Mesothelial cell of epicardium (in vitro differentiated cells): ENCODE measurements at places on chromosomes 4 and X.

- no peak for DNase-seq
- peaks cover 6% of the 10 kb centered on the region for H3K4me1 ChIP-seq
- no peak overlapping the region for H3K4me3 ChIP-seq
- H3K27ac ChIP-seq = peak overlapping the region; percentile 47
Measured at GRCh38 chrX:37644381-37645305, 40.9 kb upstream of the XK start.

- DNase-seq = no peak
- peaks cover 12% of the 10 kb centered on the region for H3K4me1 ChIP-seq
Measured at GRCh38 chr4:26074712-26075430, 160.9 kb downstream of the SMIM20 start.

GRCh38 chr4:972651-973424 lies 531 bp downstream of the DGKQ start:
- H3K4me1 ChIP-seq = no peaks in the 10 kb centered on the region
- H3K36me3 ChIP-seq = no peaks in the 10 kb centered on the region
- no peak for DNase-seq
- peaks cover 21% of the 10 kb centered on the region for H3K27me3 ChIP-seq

DNA sequence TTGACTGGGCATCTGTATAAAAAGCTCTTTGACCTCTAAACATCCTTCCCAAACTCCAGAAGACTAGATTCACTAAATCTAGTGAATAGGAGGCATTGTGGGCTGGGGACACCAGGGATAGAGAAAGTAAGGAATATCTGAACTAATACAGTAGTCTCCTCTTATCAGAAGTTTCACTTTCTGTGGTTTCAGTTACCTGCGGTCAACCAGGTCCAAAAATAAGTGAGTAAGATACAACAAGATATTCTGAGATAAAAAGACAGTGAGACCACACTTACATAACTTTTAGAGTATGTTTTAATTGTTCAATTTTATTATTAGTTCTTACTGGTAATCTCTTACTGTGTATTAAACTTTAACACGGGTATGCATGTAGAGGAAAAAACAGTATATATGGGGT lies 376.5 kb downstream of the HNRNPD start:
- peaks cover 4% of the 10 kb centered on the region for H3K27me3 ChIP-seq
- no peak overlapping the region for H3K27ac ChIP-seq

- H3K36me3 ChIP-seq = no peaks in the 10 kb centered on the region
- peaks cover 46% of the 10 kb centered on the region for H3K27me3 ChIP-seq
- DNase-seq = no peak
- no peak overlapping the region for H3K27ac ChIP-seq
Measured at GRCh38 chr4:84407554-84408407, 91.3 kb downstream of the NKX6-1 start.

DNA sequence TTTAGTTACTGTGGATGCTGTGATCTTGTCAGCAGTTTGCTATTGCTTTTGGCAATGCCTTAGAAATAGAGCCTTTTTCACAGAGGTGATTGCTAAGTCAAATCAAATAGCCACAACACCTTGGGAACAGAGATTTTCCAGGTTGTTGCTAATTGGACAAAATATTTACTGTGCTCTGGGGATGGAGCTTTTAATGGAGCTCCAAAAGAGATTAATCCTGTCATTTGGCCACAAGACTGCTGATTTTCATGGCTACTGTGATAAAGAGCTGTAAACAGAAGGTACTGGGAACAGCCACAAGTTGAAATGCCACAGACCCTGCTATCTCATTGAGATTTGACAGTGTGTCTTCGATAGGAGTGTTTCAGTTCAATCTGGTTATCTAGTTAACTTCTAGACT lies 1715.2 kb upstream of the ADGRL3 start:
- H3K36me3 ChIP-seq = peaks cover 5% of the 10 kb centered on the region
- H3K4me1 ChIP-seq = no peaks in the 10 kb centered on the region
- no peak overlapping the region for H3K4me3 ChIP-seq
- no peak for DNase-seq

DNA sequence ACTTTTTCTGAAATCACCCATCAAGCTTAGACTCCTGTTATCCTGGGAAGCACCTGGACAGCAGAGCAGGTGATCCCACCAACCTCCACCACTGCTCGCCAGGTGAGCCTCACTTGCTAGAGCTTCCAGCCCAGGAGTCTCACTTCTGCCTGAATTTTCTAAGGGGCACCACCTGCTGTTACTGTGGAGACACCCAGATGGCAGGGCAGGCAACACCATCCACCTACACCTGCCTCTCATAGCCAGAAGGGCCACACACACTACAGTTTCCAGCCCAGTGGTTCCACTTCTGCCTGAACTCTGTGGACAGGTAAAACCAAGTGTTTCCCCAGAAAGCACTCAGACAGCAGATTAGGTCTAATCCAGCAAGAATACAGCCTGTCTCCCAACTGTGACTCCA lies 262.0 kb downstream of the ARAP2 start:
- no peak for DNase-seq
- H3K4me1 ChIP-seq = no peaks in the 10 kb centered on the region
- H3K27ac ChIP-seq = no peak overlapping the region
- no peak overlapping the region for H3K4me3 ChIP-seq
- no peaks in the 10 kb centered on the region for H3K27me3 ChIP-seq
- H3K36me3 ChIP-seq = peaks cover under 1% of the 10 kb centered on the region

- H3K4me1 ChIP-seq = peaks cover 3% of the 10 kb centered on the region
- H3K27ac ChIP-seq = no peak overlapping the region
- no peaks in the 10 kb centered on the region for H3K36me3 ChIP-seq
Measured at GRCh38 chrX:26925088-26925487, 538.1 kb downstream of the PPP4R3C start.

GRCh38 chr4:30754021-30754420 lies 33.9 kb downstream of the PCDH7 start:
- H3K27ac ChIP-seq = peak overlapping the region; percentile 82
- peaks cover 8% of the 10 kb centered on the region for H3K36me3 ChIP-seq
- peaks cover 33% of the 10 kb centered on the region for H3K4me1 ChIP-seq
- DNase-seq = no peak

DNA sequence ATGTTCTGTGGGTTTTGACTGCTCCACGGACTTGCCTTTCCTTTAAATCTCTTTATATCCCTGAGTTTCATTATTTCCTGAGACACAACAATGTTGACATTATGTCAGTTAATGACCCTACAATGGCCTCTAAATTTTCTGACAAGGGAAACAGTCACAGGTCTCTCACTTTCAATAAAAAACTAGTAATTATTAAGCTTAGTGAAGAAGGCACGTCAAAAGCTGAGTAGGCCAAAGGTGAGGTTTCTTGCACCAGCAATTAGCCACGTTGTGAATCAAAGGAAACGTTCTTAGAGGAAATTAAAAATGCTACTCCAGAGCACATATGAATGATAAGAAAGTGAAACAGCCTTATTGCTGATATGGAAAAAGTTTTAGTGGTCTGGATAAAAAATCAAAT lies 930.2 kb upstream of the GRID2 start:
- H3K27me3 ChIP-seq = no peaks in the 10 kb centered on the region
- no peak overlapping the region for H3K27ac ChIP-seq
- H3K4me1 ChIP-seq = no peaks in the 10 kb centered on the region
- peaks cover 2% of the 10 kb centered on the region for H3K36me3 ChIP-seq

- peaks cover 18% of the 10 kb centered on the region for H3K4me1 ChIP-seq
- H3K27me3 ChIP-seq = no peaks in the 10 kb centered on the region
- no peak overlapping the region for H3K27ac ChIP-seq
- no peak overlapping the region for H3K4me3 ChIP-seq
- H3K36me3 ChIP-seq = peaks cover 1% of the 10 kb centered on the region
- DNase-seq = no peak
Measured at GRCh38 chr4:4501679-4502078, 40.2 kb downstream of the STX18 start.

DNA sequence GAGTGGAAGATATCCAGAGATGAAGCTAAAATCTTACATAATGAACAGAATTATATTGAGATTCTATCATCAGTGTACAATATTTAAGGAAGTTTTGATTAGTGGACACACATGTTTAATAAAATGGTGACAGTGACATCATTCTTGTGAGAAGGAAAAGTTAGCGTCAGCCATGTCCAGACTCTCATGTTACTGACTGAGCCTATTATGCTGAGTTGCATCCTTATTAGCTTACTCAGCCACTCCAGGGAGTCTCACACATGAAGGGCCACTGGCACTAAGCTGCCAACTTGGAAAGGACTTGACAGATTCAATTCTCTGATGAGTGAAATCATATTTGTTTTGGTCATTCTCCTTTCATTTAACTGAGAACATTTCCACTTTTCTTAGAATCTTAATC lies 170.6 kb downstream of the BANK1 start:
- H3K36me3 ChIP-seq = no peaks in the 10 kb centered on the region
- no peaks in the 10 kb centered on the region for H3K27me3 ChIP-seq
- peaks cover 7% of the 10 kb centered on the region for H3K4me1 ChIP-seq
- no peak for DNase-seq
- H3K27ac ChIP-seq = no peak overlapping the region

- H3K27ac ChIP-seq = peak within 1 kb of the TSS; percentile 62
- H3K4me3 ChIP-seq = peak within 1 kb of the TSS; percentile 46
- no peaks in the 10 kb centered on the region for H3K36me3 ChIP-seq
Measured at GRCh38 chrX:101219116-101219863, at the start of gene DRP2. Gene DRP2 (plus strand): TSS chrX:101219786. CDS start chrX:101231648, 11,862 bp downstream.

DNA sequence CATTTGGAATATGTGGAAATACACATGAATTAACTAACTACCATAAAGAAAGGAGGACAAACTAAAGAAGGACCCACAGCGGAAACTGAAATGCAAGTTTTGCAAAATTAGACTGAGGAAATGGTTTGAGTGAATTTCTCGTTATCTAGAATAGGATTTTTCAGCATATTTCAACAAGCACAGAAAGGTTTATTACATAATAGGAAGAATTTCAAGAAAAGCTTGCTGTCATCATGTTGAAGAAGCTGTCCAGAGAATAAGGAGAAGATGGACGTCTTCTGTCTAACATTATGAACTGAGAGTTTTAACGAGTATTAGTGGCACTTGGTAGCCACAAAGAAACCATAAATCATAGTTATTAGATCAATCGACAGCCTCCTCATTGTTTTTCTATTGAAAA lies 45.0 kb downstream of the TEC start:
- H3K27ac ChIP-seq = no peak overlapping the region
- H3K36me3 ChIP-seq = no peaks in the 10 kb centered on the region
- no peaks in the 10 kb centered on the region for H3K27me3 ChIP-seq
- no peaks in the 10 kb centered on the region for H3K4me1 ChIP-seq
- DNase-seq = no peak

DNA sequence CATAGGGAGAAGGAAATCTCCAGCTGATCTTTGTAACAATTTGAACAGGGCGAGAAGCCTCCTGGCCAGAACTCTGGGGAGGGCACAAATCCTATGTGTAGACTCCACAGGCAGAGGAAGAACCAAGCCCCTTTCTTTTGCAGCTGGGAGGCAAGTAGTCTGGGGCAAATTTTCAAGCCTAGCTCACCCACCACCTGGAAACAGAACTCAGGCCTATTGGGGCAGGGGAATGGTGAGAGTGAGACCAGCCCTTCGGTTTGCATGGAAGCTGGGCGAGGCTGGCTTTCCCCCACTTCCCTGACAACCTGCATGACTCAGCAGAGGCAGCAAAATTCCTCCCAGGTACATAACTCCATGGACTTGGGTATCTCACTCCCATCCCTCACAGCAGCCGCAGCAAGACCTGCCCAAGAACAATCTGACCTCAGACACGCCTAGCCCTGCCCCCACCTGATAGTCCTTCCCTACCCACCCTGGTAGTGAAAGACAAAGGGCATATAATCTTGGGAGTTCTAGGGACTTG lies 138.2 kb downstream of the EMCN start:
- no peak for DNase-seq
- H3K36me3 ChIP-seq = no peaks in the 10 kb centered on the region
- no peak overlapping the region for H3K4me3 ChIP-seq
- H3K27me3 ChIP-seq = no peaks in the 10 kb centered on the region
- no peak overlapping the region for H3K27ac ChIP-seq
- no peaks in the 10 kb centered on the region for H3K4me1 ChIP-seq

DNA sequence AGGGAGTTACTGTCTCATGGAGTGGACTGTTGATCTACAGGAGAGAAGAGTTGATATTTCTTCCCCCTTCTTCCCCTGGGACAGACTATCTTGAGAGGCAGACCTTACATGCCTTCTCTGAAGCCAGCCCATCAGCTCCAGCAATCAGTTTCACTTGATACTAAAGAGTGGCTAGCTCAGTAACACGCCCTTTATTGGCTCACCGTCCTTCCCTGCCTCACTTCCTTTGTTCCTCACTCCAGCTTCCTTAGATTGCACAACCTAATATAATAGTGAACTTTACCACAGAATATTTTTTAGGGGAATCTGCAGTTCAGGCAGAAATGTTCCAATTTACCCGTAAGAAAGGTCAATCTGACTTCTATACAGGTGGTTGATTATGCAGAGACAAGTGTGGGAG lies 128.1 kb upstream of the NDP start:
- no peaks in the 10 kb centered on the region for H3K36me3 ChIP-seq
- no peak overlapping the region for H3K4me3 ChIP-seq
- H3K27ac ChIP-seq = no peak overlapping the region
- no peaks in the 10 kb centered on the region for H3K4me1 ChIP-seq
- no peak for DNase-seq
